ENCODE measurements at places on chromosomes 16 and 17. TPM values are rescaled to one million over a fixed set of nuclear protein-coding genes. Genes with fewer than 3 reads are reported as not detected.

GRCh38 chr16:30697264-30698138, 1.5 kb upstream of the SRCAP start:
- H3K4me3 ChIP-seq: peak overlapping the region; percentile 90
- H3K4me1 ChIP-seq: peaks cover 8% of the 10 kb centered on the region
- DNase-seq: no peak

The CD300A gene
- total RNA-seq: 21.9 TPM

DNA sequence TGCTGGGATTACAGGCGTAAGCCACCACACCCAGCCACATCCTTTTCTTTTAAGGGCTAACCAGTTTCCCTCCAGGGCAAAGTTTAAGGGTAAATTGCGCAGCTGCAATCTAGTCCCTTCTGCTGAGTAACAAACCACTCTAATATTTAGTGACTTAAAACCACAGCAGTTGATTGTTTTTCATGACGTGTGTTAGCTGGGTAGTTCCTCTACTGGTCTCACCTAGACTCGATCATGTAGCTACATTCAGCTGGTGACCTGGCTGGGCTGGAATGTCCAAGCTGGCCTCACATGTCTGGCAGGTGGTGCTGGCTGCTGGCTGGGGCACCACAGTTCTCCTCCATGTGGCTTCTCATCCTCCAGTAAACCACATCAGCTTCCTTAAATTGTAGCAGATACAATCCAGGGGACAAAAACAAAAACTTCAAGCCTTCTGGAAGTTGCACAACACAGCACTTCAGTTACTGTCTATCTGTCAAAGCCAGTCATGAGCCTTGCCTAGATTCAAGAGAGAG, 75.5 kb downstream of the GPRC5B start:
- DNase-seq: no peak
- no peak overlapping the region for H3K27ac ChIP-seq
- no peaks in the 10 kb centered on the region for H3K36me3 ChIP-seq
- no peaks in the 10 kb centered on the region for H3K4me1 ChIP-seq
- no peak overlapping the region for H3K4me3 ChIP-seq

DNA sequence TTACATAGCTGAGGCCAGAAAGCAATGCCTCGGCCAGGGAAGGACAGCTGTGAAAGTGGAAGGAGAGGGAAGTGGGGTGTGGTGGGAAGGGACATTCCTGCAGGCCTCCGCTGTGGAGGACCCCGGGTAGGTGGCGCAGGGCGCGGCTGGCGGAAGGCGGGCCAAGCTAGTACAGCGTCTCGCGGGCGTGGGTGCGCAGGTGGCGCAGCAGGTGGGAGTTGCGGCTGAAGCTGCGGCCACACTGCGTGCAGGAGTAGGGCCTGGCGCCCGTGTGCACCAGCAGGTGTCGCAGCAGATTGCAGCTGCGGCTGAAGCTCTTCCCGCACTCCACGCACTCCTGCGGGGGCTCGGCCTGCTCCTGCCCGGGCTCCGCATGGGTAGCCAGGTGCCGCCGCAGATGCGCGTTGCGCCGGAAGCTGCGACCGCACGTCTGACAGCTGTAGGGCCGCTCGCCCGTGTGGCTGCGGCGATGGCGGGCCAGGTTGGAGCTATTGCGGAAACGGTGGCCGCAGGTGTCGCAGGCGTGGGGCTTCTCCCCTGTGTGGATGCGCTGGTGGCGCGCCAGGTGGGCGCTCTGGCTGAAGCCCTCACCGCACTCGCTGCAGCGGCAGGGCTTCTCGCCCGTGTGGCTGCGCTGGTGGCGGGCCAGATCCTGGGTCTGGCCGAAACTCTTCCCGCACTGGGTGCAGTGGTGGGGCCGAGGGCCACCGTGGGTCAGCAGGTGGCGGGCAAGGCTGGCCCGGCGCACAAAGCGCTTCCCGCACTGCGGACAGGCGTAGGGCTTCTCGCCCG, 10.0 kb downstream of the ZSCAN10 start:
- no peaks in the 10 kb centered on the region for H3K36me3 ChIP-seq
- no peak overlapping the region for H3K27ac ChIP-seq
- H3K4me3 ChIP-seq: no peak overlapping the region
- H3K27me3 ChIP-seq: no peaks in the 10 kb centered on the region
- DNase-seq: no peak
- no peaks in the 10 kb centered on the region for H3K4me1 ChIP-seq

DNA sequence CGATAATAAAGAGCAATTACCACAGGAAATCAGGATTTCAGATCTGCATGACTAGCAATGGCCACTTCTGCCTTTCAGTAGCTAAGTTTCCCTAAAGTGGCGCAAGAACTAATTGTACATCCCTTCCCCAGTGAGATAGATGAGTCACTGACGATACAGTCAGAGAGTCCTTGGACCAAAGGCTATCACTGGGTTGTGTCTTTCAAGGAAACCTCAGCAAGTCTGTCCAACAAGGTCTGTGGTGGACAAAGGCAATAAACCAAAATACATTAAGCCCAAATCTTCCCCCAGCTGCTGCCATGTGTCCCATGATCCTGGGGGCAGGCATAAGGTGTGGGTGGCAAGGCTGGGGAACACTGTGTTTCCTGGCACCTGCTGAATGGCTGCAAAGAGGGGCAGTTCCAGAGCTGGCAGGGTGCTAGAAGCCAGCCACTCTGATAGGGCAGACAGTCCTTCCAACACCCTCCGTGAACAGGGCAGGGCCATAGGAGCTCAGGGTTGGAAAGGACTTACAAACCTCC, 20.5 kb upstream of the MTMR4 start:
- no peaks in the 10 kb centered on the region for H3K36me3 ChIP-seq
- H3K4me3 ChIP-seq: no peak overlapping the region
- DNase-seq: no peak
- no peak overlapping the region for H3K27ac ChIP-seq

The AIPL1 gene
- not detected for total RNA-seq

DNA sequence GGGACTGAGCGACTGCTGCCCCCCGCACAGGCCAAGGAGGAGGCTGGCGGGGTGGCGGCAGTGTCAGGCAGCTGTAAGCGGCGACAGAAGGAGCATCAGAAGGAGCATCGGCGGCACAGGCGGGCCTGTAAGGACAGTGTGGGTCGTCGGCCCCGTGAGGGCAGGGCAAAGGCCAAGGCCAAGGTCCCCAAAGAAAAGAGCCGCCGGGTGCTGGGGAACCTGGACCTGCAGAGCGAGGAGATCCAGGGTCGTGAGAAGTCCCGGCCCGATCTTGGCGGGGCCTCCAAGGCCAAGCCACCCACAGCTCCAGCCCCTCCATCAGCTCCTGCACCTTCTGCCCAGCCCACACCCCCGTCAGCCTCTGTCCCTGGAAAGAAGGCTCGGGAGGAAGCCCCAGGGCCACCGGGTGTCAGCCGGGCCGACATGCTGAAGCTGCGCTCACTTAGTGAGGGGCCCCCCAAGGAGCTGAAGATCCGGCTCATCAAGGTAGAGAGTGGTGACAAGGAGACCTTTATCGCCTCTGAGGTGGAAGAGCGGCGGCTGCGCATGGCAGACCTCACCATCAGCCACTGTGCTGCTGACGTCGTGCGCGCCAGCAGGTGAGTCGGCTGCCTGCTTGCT, 5.6 kb upstream of the TMEM88 start:
- no peaks in the 10 kb centered on the region for H3K27me3 ChIP-seq
- H3K36me3 ChIP-seq: peaks cover 42% of the 10 kb centered on the region
- no peak overlapping the region for H3K4me3 ChIP-seq
- H3K27ac ChIP-seq: no peak overlapping the region

The CENPX gene
- total RNA-seq: 41.3 TPM

DNA sequence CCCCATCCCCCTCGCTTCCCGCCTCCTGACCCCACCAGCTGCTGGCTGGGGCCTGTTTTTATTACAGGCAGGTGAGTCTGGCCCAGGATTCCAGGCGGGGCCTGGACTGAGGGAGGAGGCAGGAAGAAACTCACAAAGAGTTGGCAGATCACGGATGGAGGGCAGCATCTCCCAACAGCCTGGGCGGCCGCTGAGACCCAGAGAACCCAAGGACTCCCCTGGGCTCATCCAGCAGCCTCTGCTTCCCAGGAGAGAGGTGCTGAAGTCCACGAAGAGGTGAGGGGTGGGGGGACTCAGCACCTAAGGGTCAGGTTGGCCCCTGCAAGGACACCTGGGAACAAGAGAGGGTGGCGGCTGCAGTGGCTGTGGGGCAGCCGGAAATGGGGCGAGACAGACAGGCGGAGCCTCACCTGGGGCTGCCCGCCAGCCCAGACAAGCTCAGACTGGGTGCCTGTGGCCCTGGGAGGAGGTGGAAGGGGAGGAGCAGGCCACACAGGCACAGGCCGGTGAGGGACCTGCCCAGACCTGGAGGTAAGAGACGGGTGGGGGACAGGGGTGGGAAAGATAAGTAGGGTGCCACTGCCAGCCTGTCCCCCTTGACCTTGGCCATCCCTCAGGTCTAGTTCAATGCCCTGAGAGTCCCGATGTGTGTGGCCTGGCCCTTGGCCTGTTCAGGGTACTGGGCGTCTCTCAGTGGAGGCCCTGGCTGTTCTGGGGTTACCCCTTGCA, 8.7 kb upstream of the ADGRG1 start:
- no peak overlapping the region for H3K4me3 ChIP-seq
- H3K4me1 ChIP-seq: no peaks in the 10 kb centered on the region
- no peak for DNase-seq
- H3K36me3 ChIP-seq: no peaks in the 10 kb centered on the region
- H3K27ac ChIP-seq: no peak overlapping the region
- H3K27me3 ChIP-seq: no peaks in the 10 kb centered on the region

- no peak overlapping the region for H3K27ac ChIP-seq
- no peak overlapping the region for H3K4me3 ChIP-seq
- no peak for DNase-seq
- no peaks in the 10 kb centered on the region for H3K4me1 ChIP-seq
- no peaks in the 10 kb centered on the region for H3K27me3 ChIP-seq
Observed at GRCh38 chr17:49216953-49217650, 6.6 kb downstream of the ABI3 start.

DNA sequence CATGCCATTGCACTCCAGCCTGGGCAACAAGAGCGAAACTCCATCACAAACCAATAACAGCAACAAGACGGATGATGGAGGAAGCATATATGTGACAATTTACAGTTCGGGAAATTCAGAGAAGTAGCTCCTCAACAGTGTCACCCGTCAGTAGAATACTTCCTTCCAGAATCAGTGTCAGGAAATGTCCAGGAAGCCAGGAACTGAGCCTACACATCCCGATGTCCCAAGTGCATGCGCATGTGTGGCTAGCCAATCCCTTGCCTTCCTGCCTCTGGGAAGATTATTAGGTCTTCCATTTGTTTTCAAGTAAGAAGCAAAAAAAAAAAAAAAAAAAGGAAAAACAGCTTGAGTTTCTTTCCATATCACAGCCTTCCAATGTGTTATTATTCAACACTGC, 1.4 kb upstream of the PITPNC1 start:
- no peak for DNase-seq
- H3K36me3 ChIP-seq: no peaks in the 10 kb centered on the region
- H3K4me1 ChIP-seq: no peaks in the 10 kb centered on the region
- H3K4me3 ChIP-seq: no peak overlapping the region

The CLEC18A gene
- total RNA-seq: 25.2 TPM

DNA sequence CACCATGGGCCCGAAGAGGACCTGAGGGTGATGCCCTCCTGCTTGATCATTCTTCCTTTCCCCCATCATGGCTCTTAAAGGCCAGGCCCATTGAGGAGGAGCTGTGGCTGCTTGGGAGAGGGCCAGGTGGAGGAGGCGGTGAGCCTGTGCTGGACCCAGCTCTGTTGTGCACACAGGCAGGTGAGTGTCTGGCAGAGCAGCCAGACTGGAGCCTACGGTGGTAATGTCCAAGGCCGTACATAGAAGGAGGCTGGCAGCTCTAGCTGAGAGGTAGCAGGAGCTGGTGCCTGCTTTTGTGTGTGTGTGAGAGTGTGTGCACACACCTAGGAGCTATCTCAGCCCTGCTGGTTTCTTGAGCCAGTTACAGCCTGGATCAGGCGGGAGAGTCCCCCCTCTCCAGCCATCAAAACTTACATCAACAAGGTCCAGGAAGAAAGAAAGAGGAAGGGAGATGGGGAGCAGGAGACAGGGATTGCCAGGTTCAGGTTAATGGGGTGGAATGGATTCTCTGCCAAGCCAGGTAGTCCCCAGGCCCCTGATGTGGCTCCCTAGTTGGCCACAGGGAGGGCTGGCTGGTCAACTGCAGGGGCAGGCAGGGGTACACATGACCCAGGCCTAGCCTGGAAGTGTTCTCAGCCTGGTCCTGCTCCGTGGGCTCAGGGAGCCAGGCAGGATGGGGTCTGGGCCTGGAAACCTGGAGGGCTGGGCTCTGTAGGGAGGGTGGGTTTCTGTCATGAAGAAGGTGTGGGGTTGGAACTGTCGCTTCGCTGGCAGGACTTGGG, 107.1 kb downstream of the RAP1GAP2 start:
- no peaks in the 10 kb centered on the region for H3K36me3 ChIP-seq
- H3K4me1 ChIP-seq: no peaks in the 10 kb centered on the region
- no peaks in the 10 kb centered on the region for H3K27me3 ChIP-seq
- no peak for DNase-seq
- no peak overlapping the region for H3K4me3 ChIP-seq

The PIRT gene
- not detected for total RNA-seq

GRCh38 chr17:51119415-51120356, 982 bp downstream of the SPAG9 start:
- peaks cover 20% of the 10 kb centered on the region for H3K4me1 ChIP-seq
- H3K4me3 ChIP-seq: peak overlapping the region; percentile 99
- no peak for DNase-seq
- H3K27me3 ChIP-seq: no peaks in the 10 kb centered on the region

DNA sequence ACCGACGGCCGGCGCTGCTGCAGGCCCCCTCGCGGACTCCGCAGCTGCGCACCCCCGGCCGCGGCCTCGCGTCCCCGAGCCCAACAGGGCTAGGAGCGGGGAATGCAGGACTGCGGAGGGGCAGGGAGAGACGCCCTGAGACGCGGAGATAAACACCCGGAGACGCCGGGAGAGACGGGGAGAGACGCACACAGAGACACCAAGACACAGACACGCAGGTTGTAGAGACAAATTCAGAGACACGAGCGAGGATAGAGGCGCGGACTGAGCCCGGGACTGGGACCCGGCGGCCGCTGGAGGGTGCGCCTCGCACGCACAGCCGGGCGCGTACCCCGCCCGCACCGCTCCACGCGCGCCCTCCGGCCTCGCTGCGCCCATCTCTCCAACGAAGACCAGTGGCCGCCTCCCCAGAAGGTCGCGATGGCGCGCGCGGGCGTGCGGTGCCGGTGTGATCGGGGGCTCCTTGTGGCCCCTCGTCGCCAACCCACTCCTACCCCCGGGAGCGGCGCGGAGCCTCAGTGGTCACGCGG, 902 bp downstream of the STAC2 start:
- no peak for DNase-seq
- no peaks in the 10 kb centered on the region for H3K36me3 ChIP-seq
- peaks cover 13% of the 10 kb centered on the region for H3K4me1 ChIP-seq
- H3K4me3 ChIP-seq: peak overlapping the region; percentile 59
- no peaks in the 10 kb centered on the region for H3K27me3 ChIP-seq

GRCh38 chr16:10504404-10504885, 76.0 kb downstream of the EMP2 start:
- H3K27me3 ChIP-seq: no peaks in the 10 kb centered on the region
- H3K36me3 ChIP-seq: no peaks in the 10 kb centered on the region

- H3K36me3 ChIP-seq: no peaks in the 10 kb centered on the region
- DNase-seq: no peak
- no peaks in the 10 kb centered on the region for H3K27me3 ChIP-seq
- no peak overlapping the region for H3K4me3 ChIP-seq
Observed at GRCh38 chr16:89581861-89582563, 6.5 kb downstream of the CPNE7 start.

The SLC52A1 gene
- not detected for total RNA-seq

The SMIM5 gene
- not detected for total RNA-seq

The KRTAP1-1 gene
- total RNA-seq: not detected

The BCL6B gene
- total RNA-seq: 16.4 TPM

The TRAPPC2L gene
- 7.6 TPM for total RNA-seq

GRCh38 chr16:79295746-79296145, 304.8 kb downstream of the MAF start:
- H3K36me3 ChIP-seq: no peaks in the 10 kb centered on the region
- no peak overlapping the region for H3K27ac ChIP-seq
- DNase-seq: no peak
- no peaks in the 10 kb centered on the region for H3K4me1 ChIP-seq
- no peak overlapping the region for H3K4me3 ChIP-seq

The MT3 gene
- not detected for total RNA-seq

The MPRIP gene
- 246 TPM for total RNA-seq

Measured in ascending aorta (tissue), 2 donors.